ENCODE measurements at places on chromosomes 12 and 14.

DNA sequence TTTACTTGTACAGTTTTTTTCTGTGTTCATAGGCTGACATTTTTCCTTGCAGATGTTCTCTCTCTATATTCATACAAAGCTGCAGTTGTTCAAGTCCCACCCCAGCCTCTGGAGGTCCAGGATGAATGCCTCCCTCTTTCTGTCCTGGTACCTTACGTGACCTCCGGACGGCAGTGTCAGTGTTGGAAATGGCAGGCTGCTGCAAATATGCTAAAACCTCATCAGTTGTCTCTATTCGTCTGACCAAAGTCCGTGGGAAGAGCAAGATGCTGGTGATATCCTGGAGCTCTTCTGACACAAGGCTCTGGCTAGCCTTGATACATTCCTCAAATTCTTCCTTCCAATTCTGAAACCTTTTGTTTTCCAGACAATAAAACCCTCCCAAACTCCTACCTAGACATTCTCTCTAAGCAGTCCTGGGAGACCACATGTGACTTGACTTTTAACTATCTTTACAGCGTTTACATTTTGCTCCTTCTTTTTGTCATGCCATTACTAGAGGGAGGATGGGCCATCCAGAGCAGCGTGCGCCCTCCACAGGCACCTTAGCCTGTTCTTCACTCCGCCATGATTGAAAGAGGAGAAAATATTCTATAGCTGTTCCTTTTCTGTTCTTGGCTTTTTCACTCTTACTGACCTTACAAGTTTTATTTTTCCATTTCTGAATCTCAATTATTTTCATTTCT lies 143.6 kb downstream of the RGS6 start:
- DNase-seq = no peak

DNA sequence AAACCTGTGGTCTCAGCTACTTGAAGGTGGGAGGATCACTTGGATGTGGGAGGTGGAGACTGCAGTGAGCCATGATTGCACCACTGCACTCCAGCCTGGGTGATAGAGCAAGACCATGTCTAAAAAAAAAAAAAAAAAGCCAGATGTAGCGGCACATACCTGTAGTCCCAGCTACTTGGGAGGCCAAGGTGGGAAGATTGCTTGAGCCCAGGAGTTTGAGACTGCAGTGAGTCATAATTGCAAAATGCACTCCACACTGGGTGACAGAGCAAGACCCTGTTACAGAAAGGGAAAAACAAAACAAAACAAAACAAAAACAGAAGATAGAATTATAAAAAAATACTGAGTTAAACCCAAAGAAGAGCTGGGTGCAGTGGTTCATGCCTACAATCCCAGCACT lies 29.1 kb upstream of the APOF start:
- DNase-seq = no peak

DNA sequence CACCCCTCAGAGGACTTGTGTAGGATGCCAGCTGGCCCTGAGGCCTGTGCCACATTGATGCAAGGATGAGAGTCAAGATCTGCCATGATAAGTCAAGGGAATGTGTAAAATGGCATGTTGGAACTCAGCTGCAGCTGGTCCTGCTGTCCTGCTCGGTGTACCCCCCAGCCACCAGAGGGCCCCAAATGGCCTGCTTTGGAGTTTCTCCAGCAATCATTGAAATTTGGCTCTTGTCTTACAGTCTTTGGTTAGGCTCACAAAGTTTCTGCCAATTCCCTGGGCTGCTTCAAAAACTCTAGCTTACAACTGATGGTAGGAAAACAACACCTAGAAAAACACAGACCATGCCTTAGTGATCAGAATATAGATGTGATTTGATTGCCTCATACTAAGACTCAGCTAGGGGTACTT lies 76.8 kb downstream of the HSD17B6 start:
- no peak for DNase-seq

DNA sequence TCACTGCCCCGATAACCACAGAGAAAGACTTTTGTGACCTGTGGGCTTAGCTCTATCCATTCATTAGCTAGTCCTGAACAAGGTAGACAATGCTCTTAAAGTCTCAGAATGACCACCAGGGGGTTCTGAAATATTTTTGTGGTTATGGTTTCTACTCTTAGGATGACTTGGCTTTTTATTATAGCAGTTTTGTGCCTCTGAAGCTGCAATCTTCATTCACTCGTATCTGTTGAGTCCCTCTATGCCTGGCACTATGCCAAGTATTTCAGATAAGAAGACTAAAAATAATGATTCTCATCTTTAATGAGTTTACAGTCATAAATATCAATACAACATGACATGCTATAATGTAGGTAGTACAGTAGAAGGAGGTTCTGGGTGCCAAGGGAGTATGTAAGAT lies 130.8 kb upstream of the TRHDE start:
- no peak for DNase-seq

- no peak for DNase-seq
Measured at GRCh38 chr12:14836336-14837210, 6.8 kb downstream of the ART4 start.

DNA sequence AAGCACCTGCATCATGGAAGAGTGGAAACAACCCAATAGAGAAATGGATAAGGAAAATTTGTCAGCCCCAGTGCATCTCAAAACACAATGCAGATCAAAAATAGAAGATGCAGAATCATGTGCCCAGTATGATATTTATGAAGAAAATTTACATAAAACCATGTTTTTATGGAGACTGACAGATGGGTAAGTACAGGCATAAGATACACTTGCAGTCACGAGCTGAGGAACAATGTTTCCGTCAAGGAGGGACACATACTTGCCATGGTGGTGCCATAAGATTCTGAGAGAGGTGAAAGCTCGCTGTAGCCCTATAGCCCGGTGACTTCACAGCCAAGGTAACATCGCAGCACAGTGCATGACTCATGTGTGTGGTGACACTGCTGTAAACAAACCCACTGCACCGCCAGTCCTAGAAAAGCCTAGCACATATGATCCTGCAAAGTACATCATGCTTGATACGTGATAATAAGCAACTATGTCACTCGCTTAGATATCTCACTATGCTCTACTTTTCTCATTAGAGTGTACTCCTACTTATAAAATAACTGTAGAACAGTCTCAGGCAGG lies 112.6 kb downstream of the RIMBP2 start:
- no peak for DNase-seq

GRCh38 chr14:52352061-52352491 lies 38.0 kb downstream of the PTGER2 start:
- peak; percentile 2 for DNase-seq

- DNase-seq = peak; percentile 36
Measured at GRCh38 chr14:65927931-65928356, 515.4 kb downstream of the FUT8 start.

DNA sequence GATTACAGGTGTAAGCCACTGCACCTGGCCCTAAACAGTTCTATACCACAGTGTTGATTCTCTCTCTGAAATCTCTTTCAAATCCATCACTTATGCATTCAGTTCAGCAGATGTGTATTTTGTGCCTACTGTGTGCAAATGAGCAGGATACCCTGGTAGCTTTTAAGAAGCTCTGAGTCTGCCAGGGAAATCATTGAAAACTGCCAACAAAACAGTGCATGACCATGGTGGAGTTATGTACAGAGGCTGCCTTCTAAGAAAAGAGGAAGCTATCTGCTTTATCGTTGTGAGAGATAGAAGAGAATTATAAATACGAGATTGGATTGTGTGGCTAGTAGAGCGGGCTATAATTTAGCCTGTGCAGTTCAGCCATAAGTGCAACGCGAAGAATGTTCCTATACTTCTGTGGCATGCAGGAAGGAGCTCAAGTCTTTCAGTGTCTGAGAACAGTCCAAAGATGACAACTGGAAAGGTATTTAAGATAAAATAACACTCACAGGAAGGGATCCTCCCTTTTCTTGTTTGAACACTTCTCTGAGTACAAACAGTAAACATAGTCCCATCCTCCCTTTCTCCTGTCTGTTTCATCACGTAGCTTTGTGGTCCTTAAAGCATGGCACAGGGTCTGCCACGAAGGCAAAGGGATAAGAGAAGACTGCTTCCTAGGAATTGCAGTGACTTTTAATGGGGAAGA lies 4.3 kb downstream of the DIP2B start:
- DNase-seq = no peak

DNA sequence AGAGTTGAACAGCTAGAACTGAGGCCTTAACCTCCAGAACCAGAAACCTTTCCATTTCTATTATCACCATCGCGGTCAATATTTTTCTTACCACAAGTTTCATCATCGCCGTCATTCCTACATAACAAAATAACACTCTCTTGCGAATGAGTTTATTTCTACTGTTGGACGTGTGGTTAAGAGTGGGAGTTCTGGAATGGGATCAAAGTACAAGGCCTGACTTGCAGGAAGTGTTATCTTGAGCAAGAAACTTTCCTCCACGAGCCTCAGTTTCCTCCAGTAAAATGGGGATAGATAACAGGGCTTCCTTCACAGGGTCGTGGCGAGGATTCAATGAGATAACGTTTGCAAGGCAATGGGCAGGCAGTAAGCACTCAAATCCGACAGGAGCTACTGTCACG lies 652 bp downstream of the SART3 start:
- DNase-seq = no peak

GRCh38 chr12:13149411-13149810 lies 45.9 kb upstream of the GSG1 start:
- no peak for DNase-seq

DNA sequence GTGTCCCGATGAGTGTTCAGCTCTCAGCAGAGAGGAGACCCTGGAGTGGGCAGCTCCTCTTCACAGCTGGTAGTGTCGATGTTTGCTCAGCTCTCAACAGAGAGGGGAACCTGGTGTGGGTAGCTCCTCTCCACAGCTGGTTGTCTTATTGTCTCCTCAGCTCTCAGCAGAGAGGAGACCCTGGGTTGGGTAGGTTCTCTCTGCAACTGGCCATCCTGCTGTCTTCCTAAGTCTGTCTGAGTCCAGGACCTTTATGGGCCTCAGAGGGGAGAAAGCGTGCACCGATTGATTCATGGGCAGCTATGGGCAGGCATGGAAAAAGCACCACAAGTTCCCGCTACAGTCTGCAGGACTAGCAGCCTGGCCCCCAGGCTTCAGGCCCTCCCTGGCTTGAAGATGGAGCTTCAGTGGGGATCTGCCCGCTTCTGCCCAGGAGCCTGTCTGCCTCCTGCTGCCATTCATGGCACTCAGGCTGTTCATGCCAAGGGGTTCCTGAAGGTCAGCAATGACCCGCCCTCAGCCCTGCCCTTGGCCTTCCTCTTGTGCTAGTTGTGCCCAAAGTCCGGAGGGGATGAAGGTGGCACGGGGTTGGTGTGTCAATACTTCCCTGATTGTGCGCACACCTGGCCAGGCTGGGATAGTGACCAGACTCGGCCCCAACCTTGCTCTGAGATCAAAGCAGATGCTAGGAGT lies 224.2 kb downstream of the KCNC2 start:
- no peak for DNase-seq

GRCh38 chr14:102462391-102462790 lies 47.2 kb downstream of the ANKRD9 start:
- DNase-seq = no peak

- DNase-seq = no peak
Measured at GRCh38 chr12:120719072-120719471, 6.6 kb upstream of the ACADS start.

- no peak for DNase-seq
Measured at GRCh38 chr12:19872621-19873540, 433.6 kb downstream of the AEBP2 start.

DNA sequence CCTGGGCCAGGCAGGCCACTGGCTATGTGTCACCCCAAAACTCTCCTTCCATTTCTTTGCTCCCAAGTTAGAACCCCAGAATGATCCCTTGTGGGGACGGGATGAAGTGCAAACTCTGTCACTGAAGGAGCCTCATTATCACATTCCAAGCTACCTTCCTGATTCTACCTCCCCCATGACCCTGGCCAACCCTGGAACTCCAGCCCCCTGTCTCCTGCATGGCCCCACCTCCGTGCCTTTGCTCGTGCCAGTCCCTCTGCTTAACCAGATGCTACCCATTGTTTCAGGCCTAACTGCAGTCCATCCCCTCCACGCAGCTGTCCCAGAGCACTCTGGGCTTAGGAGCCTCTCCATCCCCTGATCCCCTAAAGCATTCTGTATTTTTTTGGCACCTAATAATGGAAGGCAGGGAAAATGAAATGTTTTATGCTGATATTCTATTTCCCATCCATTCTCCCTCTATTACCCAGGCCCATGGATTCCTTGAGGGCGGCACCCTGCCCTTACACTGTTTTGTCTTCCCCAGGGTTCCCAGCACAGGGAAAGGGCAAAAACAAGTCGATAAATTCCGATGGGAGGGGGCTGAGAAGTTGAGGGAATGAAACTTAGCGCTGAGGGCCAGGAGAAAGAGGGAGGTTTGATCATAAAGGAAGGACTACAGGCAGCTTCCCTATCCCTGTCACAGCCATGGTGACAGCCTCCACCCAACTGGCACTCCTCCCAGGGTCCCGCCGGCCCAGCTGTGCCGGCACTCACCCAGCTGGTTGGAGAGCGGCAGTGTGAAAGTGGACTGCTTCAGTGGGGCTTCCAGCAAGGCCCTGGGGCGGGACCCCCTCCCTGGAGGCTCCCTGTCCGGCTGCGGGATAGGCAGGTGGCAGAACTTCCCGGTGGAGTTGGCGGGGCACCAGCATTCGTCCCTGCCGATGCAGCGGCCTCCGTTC lies 58.1 kb downstream of the ISCA2 start:
- no peak for DNase-seq

DNA sequence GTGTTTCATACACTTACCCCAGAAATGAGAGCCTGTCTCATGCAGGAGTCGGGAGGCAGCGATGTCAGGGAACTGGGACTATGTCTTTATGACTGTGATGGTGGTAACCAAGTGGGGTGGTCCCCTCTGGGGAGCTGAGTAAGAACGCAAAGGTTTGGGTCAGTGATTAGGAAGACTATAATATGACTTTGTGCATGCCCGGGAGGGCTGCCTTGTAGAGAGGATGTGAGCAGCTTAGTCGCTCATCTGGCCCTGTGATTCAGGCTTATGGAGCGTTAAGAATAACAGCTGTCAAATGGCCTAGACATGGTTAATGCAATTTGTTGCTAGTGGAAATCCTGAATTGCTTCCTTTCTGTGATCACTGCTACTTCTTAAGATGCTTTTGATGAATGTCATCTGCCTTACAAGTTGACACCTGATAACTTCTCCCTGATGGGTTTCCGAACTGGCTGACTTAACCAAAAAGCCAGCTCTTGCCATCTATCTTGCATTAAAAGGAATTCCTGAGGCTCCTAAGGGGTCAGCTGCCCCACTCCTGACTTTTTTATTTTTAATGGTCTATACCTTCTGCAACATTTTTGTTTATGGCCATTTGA lies 35.4 kb upstream of the AACS start:
- DNase-seq = no peak

GRCh38 chr12:120102189-120103043 lies 14.1 kb downstream of the RAB35 start:
- no peak for DNase-seq

DNA sequence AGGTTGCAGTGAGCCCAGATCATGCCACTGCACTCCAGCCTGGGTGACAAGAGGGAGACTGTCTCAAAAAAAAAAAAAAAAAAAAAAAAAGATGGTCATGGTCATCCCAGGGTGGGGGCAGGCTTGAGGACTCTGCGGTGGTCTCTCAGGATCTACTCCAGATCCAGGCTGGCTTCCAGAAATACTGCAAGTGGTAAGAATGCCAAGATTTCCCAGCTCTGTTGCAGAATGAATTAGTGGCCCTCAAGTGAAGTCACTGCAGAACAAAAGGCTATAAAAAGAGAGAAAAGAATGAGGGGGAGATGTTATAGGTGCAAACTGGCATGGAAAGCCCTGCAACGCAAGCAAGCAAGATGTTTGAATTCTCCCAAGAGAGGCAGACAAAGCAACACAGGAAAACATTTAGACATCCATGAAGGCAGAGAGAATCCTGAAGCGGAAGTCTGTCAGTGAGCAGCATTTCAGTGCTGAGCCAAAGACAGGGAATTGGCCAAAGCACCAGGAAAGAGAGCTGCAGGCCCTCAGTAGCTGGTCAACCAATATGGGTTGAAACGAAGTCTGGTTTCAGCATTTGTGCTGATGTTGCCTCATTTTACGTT lies 31.9 kb upstream of the ETFBKMT start:
- no peak for DNase-seq

Data from activated gamma-delta T cell treated with anti-CD3 and anti-CD28 coated beads, Interleukin-2, amount 50 U/mL, for 16 hours (primary cell).